ENCODE measurements at places on chromosomes 6 and 20.

- DNase-seq = no peak
Measured at GRCh38 chr20:47789081-47789763, 3.9 kb upstream of the SULF2 start.

DNA sequence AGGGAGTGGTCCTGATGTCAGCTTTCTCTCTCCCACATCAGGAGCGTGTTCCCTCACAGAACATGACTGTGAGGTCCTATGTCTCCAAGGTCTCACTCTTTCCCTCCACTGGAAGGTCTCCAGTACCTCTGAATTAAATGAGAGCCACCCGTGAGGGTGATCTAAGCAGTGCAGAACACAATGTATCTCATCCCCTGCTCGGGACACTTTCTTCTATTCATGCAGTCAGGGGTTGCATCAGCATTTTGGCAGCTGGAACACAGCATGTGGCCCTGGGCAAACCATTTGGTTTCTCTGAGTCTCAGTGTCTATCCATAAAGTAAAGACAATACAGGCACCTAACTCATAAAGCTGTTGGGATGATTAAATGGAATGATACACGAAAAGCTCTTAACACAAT lies 34.2 kb downstream of the MAFB start:
- DNase-seq = peak; percentile 64

DNA sequence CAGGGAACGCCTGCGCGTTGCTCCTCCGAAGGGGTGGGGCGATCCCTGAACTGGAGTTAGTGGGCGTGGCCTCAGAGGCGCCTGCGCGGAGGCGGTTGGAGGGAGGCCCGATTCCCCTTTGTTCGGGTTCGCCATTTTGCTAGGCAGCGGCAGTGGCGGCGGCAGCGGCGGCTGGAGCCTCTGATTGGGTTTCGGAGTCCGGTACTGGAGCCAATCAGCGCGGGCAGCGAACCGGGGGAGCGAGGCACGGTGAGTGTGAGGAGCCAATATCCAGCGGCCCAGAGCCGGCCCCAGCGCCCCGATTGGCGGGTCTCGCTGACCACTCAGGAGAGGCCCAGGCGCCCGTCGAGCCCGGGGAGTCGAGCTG lies at the start of gene NFYA:
Gene NFYA, plus strand, starts transcription at position 139 of the 367 bp plus-strand sequence. CDS start 6,116 bp downstream, outside the sequence.
- peak; percentile 95 for DNase-seq

DNA sequence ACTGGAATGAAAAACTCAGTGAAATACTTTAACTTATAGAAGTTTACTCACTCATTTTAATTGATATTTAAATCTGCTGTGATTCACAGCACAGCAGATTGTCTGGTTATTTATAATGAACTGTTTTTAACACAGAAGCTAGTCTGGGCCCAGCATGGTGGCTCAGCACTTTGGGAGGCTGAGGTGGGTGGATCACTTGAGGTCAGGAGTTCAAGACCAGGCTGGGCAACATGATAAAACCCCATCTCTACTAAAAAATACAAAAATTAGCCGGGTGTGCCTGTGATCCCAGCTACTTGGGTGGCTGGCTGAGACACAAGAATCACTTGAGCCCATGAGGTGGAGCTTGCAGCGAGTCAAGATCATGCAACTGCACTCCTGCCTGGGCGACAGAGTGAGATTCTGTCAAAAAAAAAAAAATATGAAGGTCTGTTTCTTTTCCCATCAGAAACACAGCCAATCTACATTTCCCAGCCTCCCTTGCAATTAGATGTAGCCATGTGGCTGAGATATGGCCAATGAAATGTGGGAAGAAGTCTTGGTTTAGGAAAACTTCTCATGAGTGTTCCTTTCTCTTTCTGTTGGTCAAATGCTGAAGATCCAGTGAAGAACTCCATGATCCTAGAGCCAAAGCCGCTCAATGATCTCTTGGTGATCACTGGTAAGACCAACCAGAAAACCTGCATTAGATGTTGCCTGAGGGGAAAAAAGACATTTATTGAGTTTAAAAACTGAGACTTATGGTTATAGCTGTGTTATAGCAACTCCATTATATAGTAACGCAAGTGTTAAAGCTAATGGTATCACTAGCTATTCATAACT lies 31.3 kb upstream of the BTN3A2 start:
- DNase-seq = no peak

DNA sequence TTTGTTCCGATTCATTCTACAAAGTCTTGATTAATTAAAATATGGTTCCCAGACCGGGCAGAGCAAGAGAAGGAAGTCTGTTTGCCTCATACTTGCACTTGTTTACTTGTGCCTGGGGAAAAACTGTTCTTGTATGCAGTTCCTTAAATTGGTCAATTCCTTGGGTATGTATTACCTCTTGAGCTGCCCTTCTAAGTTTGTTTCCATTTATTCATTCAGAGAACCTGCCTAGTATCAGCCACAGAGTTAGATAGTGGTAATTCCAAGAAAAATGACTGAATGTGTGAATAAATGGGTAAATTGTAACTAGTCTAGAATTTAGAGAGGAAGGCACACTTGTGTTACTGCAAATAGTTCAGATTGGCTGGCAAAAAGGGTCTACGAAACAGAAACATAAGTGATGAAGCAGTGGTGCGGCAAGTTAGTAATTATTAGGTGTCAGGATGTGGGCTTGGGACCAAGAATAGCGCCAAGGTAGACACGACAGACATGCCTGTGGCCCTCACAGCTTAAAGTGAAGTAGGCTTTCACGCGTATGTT lies 525 bp upstream of the MAK start:
- DNase-seq = no peak

- no peak for DNase-seq
Measured at GRCh38 chr20:58575776-58576602, 60.8 kb upstream of the APCDD1L start.

DNA sequence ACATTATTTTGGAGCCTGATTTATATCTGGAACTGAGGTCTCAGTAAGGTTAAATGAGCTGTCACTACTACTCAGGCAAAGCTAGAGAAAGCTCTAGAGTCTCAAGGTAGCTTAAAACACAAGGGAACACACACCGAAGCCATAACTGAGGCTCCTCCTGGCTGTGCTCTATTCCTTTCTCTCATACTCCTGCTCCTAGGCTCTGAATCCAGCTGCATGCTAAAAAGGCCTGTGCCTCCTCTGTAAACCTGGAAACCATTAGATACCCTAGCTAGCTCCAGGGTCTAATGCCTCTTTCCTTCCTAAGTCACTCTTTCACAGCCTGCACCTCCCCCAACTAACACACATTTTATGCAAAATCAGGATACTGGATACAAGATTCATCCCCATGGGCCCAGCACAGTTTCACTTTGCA lies 17.1 kb downstream of the RIPOR2 start:
- DNase-seq = no peak

GRCh38 chr6:34855463-34855862 lies 32.4 kb downstream of the TAF11 start:
- DNase-seq = no peak

GRCh38 chr6:55918639-55919038 lies 43.2 kb upstream of the BMP5 start:
- DNase-seq = peak; percentile 11
